ENCODE measurements at places on chromosomes 3 and 15. TPM values are rescaled to one million over a fixed set of nuclear protein-coding genes. Genes with fewer than 3 reads are reported as not detected.

DNA sequence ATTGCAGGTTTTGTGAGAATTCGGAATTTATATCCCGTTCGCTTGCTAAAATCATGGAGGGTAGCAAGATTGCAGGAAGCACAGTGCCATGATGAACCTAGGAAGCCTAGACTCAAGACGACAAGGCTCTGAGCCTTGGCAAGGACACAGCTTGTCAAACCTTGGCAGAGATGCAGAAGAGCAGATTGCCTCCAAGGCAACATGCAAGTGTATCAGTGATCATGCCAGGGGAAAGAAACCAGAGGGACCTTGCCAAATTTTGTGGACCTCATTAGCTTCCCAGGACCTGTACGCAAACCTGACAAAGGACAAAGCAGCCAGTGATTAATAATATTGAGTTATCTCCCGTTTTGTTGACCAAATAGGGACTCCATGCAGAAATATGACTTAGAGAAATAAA, 159.7 kb downstream of the GOLIM4 start:
- no peak for DNase-seq

DNA sequence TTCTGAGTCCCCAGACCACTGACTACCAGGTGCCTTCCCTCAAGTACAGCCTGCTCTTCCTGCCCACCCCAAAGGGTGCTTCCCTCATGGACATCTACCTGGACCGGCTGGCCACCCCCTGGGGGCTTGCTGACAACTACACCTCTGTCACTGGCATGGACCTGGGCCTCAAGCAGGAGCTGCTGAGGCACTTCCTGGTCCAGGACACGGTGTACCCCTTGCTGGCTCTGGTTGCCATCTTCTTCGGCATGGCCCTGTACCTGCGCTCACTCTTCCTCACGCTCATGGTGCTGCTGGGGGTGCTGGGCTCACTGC, 9.3 kb downstream of the DISP2 start:
- DNase-seq = no peak

The CHRNA7 gene
- total RNA-seq = 1.5 TPM

GRCh38 chr3:168141405-168141998, 45.8 kb upstream of the GOLIM4 start:
- no peak for DNase-seq

The CACNA2D2 gene
- total RNA-seq = 4.6 TPM

All from left cardiac atrium (tissue), 4 donors.